ENCODE measurements at places on chromosomes 2 and 18. TPM values are rescaled to one million over a fixed set of nuclear protein-coding genes. Genes with fewer than 3 reads are reported as not detected.

The CAPN14 gene
- total RNA-seq, result not detected

GRCh38 chr2:11855064-11855760 is 108.8 kb downstream of the LPIN1 start:
- no peak for DNase-seq

DNA sequence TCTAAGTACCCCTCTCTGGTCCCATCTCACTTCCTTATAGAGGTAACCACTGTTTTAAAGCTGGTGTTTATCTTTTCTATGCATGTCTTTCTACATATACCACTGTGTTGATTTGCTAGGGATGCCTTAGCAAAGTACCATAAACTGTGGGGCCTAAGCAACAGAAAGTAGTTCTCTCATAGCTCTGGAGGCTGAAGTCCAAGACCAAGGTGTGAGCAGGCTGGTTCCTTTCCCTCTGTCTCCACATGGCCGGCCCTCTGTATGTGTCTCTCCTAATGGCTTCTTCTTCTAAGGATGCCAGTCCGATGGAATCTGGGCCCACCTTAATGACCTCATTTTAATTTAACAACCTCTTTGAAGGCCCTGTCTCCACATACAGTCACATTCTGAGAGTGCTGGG is 40.8 kb upstream of the ROCK2 start:
- DNase-seq, result no peak

- DNase-seq, result no peak
These were observed 12.5 kb downstream of the MARCO start for GRCh38 chr2:118954297-118955060.

DNA sequence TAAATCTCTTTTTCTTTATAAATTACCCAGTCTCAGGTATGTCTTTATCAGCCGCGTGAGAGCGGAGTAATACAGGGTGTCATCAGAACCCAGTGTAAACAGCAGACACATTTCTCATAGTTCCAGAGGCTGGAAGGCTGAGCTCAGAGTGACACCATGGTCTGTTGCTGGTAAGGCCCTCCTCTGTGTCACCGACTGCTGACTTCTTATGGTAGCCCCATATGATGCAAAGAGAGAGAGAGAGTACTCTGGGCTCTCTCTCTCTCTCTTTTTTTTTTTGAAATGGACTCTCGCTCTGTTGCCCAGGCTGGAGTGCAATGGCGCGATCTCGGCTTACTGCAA is 60.0 kb downstream of the SNORC start:
- DNase-seq, result no peak

DNA sequence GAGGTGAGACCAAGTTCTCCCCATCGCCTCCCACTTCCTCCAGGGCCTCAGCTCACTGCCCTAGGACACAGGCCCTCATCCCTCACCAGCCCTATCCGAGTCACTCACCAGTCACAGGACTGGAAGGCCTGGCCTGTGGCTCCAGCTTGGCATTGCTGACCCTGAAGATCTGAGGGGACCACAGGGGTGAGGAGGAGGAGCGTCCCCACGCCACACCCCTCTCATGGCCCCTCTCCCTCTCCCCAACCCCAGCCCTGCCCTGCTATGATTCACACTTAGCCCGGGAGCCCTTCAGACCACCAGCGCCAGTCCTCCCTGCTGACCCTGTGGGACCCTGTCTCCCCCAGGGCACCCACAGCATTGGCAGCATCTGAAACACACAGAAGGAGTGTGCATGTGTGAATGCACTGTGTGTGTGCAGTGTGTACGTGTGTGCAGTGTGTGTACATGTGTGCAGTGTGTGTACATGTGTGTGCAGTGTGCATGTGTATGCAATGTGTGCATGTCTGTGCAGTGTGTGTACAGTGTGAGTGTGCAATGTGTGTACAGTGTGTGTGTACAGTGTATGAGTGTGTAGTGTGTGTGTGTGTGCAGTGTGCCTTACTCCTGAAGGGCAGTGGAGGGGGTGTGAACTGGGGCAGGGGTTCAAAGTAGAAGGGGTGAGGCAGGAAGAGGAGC is 29.4 kb upstream of the ANKRD62 start:
- no peak for DNase-seq

The SLC8A1 gene
- 6.0 TPM for total RNA-seq

The KCNF1 gene
- total RNA-seq, result not detected

DNA sequence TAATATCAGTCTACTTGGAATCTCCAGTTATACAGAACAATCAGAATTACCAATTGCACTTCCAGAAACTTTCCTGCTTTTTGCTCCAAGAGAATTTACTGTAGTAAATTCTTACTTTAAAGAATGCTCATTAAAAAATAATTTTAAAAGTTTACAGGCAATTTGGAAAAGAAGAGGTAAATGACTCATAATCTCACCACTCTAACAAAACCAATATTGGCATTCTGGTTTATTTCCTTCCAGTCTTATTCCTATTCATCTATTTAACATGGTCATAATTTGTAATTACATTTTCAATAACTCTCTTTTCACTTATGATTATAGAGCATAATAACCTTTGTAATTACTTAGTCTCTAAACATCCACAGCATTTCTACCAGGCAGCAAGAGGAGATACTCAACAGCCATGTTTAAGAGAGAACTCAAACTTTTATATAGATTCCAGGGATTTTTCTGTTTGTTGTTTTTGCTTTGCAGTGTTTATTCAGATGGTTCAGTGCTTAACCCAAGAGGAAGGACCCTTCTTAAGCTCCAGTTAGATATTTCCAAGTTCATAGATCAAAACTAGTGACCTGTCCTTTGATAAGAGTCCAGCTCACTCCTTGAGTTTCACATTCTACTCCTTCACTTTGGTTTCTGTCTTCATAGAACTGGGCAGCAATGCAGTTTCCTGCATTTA is 464.7 kb downstream of the TXNL1 start:
- no peak for DNase-seq

DNA sequence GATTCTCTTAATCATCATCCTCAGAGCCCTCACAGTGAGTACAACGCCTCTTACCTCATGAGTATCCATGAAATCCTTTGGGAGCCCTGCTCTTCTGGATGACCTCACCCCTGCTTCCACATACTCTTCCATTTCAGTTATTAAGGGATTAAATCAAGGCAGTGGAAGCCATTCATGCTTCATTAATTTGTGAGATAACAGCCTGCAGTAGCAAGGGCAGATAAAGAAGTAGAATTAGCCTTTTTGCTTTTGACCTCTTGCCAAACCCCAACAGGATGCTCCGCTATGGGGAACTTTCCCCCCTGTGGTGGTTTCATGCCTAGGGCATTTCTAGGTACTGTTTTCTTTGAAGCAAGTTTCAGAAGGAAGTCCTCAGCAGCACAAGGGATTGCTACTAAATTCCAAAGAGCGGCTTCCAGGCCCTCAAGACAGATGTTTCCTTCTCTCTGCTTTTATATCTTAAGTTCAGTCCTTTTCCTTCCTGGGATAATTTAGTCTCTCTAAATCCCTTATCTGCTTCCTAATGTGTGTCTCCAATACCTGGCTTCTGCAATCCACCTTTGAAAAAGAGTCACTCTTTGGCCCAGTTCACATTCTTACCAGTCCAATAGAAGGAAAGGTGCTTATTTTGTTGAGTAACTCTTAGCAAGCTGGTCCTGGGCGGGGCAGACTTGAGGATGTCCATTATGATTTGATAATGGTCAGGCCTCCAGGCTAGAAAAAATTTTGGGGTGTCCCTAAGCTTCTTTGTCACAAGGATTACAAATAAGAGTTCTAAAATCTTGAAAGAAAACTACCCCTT is 76.9 kb downstream of the MYO1B start:
- no peak for DNase-seq

The CIB4 gene
- not detected for total RNA-seq

- no peak for DNase-seq
These were observed 36.6 kb upstream of the CD28 start for GRCh38 chr2:203669820-203670219.

DNA sequence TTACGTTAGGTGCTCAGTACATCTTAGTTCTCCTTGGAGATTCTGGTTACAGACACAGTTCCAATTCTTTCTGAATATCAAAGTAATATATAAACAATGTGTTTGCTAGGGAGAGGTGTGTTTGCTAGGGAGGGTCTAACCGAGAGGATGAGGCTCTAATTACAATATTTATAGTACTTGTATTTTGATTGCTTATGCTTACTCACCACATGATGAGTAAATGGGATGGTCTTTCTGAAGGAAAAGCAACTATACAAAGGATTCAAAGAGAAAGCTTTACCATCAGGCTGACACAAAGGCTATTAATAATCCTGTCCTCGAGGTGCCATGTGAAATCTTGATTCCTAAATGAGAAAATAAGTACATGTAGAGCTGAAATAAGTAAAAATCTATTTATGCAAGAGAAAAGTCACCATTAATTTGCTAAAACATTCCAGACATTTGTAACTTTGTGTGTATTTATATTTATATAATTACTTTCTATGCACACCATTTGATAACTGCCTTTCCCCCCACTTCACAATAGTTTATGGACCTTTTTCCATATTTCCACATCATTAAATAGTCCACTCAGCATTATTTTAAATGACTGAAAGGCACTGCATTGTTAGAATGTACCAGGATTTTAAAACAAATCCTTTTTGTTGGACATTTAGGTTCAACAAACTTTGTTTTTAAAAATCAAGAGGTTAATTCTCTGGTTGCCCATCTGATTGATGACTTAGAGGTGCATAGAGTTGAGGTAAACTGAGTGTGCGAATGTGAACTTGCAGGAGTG is 94.5 kb upstream of the FN1 start:
- DNase-seq, result no peak

- no peak for DNase-seq
These were observed 20.6 kb downstream of the MPPE1 start for GRCh38 chr18:11887328-11888128.

- no peak for DNase-seq
These were observed 460.4 kb downstream of the MBD2 start for GRCh38 chr18:53764086-53764485.

The SATB2 gene
- 5.8 TPM for total RNA-seq

DNA sequence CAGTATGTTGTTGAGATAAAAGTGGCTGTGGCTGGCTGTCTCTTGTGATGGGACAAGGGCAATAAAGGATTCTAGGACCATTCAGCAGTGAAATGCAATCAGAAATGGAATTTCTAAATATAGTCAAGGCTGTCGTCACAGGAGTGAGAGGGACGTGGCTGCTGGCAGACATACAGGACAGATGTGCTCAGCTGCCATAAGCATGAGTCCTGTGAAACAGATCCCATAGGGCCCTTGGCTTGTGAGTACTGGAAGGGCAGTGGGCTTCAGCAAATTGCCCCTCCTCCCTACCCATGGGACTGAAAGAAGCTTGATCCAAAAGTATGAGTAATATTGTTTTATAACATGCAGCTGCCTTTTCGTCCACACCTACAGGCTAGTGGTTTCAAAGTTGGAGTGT is 4.2 kb upstream of the CNNM3 start:
- no peak for DNase-seq

DNA sequence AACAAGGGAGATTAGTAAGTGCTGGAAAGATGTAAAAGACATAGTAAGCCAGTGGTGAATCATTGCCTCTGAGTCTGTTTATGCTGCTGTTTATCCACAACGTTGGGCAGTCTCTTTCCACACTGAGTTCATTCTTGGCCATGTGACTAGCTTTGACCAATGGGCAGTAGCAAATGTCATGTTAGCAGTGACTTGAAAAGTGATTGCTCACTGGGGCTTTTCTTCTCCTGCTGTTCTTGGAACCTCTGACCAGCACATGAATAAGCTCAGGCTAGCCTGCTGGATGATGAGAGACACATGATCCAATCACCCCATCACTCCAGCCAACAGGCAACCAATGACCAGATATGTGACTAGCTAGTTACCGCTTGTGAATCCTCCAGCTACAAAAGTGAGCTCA is 360.4 kb downstream of the SLC4A3 start:
- no peak for DNase-seq

GRCh38 chr2:14678761-14679160 is 46.2 kb downstream of the LRATD1 start:
- no peak for DNase-seq

The WNT10A gene
- total RNA-seq, result not detected

The ASPRV1 gene
- 0.78 TPM for total RNA-seq

- DNase-seq, result no peak
These were observed 17.0 kb upstream of the CYTIP start for GRCh38 chr2:157460897-157461296.

DNA sequence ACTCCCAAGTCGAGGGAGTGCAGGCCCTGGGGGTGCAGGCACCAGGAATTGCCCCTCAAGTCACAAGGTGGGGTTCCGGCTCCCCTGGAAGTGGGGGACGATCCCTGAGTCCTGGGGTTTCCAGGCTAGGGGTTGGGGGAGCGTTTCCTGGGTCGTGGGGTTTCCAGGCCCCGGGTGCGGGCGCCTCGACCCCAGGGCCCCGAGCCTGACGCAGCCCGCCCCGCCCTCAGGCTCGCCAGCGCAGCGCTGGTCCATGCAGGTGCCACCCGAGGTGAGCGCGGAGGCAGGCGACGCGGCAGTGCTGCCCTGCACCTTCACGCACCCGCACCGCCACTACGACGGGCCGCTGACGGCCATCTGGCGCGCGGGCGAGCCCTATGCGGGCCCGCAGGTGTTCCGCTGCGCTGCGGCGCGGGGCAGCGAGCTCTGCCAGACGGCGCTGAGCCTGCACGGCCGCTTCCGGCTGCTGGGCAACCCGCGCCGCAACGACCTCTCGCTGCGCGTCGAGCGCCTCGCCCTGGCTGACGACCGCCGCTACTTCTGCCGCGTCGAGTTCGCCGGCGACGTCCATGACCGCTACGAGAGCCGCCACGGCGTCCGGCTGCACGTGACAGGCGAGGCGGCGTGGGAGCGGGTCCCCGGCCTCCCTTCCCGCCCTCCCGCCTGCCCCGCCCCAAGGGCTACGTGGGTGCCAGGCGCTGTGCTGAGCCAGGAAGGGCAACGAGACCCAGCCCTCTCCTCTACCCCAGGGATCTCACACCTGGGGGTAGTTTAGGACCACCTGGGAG is 12.0 kb downstream of the SIGLEC15 start:
- no peak for DNase-seq

DNA sequence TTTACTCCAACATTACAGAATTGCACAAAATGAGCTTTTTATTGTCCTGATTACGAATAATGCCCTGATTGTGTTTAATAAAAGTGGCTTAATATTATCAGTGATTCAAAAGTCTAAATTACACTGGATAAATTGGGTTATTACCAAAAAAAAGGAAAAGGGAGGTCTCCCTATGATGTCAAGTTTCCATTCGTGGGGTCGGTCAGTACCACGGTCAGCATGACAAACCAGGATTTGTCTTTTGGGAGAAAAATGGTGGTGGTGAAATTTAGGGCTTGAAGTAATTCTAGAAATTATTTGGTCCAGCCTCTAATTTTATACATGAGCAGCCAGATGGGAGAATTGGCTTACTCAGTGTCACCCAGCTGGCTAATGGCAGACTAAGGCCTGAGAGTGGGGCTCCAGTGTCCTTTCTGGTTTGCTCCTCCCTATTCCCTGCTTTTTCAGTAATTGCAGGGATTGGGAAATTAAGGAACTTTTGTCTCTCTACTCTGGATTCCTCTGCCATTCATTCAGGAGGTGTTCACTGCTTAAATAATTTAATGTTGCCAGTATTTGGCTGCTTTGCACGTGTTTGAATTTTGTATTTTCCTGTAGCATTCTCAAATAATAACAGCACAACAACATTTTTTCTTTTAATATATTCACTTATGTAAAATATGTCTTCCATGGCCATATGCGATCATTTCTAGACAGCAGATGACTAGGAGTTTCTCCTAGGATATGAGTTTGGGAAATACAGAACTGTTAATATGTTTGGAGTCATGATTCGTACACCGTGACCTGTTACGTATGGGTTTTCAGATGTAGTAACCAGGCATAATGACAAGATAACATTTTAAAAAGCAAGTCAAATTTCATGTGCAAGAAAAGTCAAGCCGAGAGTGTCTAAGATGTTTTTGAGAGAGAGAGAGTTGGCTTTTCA is 128.9 kb upstream of the NOSTRIN start:
- no peak for DNase-seq
